Large intestine (tissue), 12 donors: ENCODE measurements at places on chromosomes 7 and 10. TPM values are rescaled to one million over a fixed set of nuclear protein-coding genes. Genes with fewer than 3 reads are reported as not detected.

Gene OPN1SW
- 0.18 TPM for polyA plus RNA-seq

Gene TECTB
- 0.09 TPM for polyA plus RNA-seq

Gene ACSL5
- 361 TPM for polyA plus RNA-seq

Gene CNNM1
- polyA plus RNA-seq: 0.79 TPM

Gene PTPRZ1
- 20.6 TPM for polyA plus RNA-seq

Gene GRID2IP
- 0.88 TPM for polyA plus RNA-seq

Gene LIPM
- 0.04 TPM for polyA plus RNA-seq

Gene INMT
- 10.1 TPM for polyA plus RNA-seq

Gene FRMD4A
- polyA plus RNA-seq: 19.8 TPM

Gene AGAP5
- polyA plus RNA-seq: 16.6 TPM

Gene STMP1
- polyA plus RNA-seq: 46.7 TPM

Gene COMTD1
- 34.2 TPM for polyA plus RNA-seq

Gene STEAP2
- 19.2 TPM for polyA plus RNA-seq

Gene LZTS2
- polyA plus RNA-seq: 56.8 TPM

Gene KLF6
- 116 TPM for polyA plus RNA-seq

Gene HMX3
- polyA plus RNA-seq: 1.5 TPM

Gene POT1
- 18.2 TPM for polyA plus RNA-seq

Gene NACAD
- polyA plus RNA-seq: 7.2 TPM

Gene TMEM26
- 5.0 TPM for polyA plus RNA-seq

Gene GIMAP4
- polyA plus RNA-seq: 17.8 TPM

Gene SLC29A4
- polyA plus RNA-seq: 22.7 TPM

Gene MEOX2
- polyA plus RNA-seq: 3.3 TPM

Gene FFAR4
- polyA plus RNA-seq: 0.51 TPM

Gene TUBAL3
- 33.9 TPM for polyA plus RNA-seq

Gene HMX2
- polyA plus RNA-seq: 1.1 TPM

Gene TWIST1
- polyA plus RNA-seq: 0.61 TPM

Gene HPS6
- 17.9 TPM for polyA plus RNA-seq

Gene GIMAP7
- 14.7 TPM for polyA plus RNA-seq

Gene CALHM3
- 0.13 TPM for polyA plus RNA-seq

Gene LIPJ
- 0.10 TPM for polyA plus RNA-seq

Gene NKX2-3
- 22.1 TPM for polyA plus RNA-seq
